ENCODE measurements at places on chromosomes 4 and X.

DNA sequence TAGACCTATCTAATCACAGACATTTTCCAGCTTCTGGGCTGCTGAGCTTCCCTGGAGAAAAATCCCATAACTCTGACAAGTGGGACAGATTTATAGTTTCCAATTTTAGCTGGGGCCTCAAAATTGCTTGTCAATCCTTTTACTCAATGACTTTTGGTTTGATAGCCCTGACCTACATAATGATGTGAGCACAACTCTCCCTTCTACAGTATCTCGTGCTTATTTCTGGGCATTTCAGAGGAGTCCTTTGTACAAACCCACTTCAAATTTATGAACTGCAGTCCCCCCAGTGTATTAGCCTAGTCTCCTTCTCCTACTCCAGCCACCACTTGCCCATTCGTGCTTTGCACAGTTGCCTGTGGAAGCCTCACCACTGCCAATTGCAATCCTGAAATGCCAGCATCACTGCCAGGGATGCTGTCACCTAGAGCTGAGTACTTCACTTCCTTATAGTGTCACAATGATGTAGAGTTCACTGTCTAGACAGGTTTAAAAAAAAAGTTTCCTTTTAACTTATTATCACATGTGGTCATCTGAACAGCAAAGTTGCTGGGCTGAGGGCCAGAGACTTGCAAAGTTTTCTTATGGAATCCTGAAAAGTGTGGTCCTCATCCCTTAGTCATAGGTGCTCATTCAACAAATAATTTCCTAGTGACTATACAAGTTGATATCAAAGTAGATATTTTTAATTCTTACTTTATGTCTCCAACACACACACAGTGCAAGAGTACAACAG lies 21.2 kb downstream of the TRAM1L1 start:
- DNase-seq: no peak

- no peak for DNase-seq
Observed at GRCh38 chr4:186881521-186882220, 158.0 kb upstream of the FAT1 start.

GRCh38 chr4:82799006-82799881 lies 648 bp upstream of the SCD5 start:
- no peak for DNase-seq

GRCh38 chr4:7787067-7787466 lies 152.6 kb downstream of the AFAP1 start:
- no peak for DNase-seq

DNA sequence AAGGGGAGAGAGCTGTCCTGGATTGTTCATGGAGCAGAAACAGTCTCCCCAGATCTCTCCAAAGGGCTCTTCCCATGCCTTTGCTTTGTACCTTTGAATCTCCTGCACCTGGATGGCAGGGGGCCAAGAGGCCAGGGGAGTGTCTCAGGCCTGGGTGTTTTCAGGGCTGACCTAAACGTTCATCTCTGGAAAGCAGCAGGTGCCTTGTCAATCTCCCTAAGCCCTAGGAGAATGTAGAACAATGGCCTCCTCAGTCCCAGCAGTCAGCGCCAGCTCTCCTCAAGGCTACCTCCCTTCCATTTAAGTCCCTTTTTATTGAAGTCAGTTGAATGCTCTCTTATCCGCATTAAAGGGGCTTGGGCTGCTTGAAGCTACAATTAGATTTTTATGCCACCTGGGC lies 31.2 kb upstream of the NSUN7 start:
- DNase-seq: no peak

DNA sequence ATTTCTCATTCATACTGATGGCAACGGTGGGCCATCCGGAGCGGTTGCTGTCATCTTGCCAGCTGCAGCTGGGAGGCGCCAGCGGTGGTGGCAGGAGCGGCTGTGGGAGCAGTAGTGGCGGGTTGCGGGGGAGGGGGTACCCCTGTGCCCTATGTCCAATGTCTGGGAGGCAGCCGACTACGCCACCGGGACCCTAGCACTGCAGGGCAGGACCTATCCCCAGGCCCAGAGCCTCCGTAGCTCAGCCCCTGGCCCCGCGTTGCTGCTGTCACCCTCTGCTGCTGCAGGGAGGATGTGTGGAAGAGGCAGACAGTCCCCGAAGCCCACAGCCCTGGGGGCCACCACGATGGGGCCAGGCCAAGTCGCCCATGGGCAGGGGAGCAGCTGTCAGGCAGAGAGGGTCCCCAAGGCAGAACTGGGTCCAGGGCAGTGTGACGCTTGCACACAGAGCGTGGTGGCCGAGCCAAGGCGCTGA lies 10.0 kb upstream of the SPP1 start:
- DNase-seq: no peak

DNA sequence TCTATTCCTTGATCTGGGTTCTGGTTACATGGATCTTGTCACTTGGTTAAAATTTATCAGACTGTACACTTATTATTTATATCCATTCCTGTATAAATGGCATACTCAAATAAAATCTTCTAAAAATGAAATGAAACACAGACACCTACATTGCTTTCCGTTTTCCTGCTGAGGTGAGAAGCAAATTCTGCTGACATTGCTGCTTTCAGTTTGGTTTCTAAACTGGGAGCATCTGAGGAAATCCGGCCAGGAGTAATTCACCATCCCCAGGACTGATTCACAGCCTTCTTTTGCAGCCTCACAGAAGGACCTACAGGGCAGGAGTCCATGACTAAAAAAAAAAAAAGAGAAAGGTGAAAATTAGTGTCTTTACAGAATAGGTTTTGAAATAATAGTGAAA lies 93.6 kb downstream of the CORIN start:
- no peak for DNase-seq

DNA sequence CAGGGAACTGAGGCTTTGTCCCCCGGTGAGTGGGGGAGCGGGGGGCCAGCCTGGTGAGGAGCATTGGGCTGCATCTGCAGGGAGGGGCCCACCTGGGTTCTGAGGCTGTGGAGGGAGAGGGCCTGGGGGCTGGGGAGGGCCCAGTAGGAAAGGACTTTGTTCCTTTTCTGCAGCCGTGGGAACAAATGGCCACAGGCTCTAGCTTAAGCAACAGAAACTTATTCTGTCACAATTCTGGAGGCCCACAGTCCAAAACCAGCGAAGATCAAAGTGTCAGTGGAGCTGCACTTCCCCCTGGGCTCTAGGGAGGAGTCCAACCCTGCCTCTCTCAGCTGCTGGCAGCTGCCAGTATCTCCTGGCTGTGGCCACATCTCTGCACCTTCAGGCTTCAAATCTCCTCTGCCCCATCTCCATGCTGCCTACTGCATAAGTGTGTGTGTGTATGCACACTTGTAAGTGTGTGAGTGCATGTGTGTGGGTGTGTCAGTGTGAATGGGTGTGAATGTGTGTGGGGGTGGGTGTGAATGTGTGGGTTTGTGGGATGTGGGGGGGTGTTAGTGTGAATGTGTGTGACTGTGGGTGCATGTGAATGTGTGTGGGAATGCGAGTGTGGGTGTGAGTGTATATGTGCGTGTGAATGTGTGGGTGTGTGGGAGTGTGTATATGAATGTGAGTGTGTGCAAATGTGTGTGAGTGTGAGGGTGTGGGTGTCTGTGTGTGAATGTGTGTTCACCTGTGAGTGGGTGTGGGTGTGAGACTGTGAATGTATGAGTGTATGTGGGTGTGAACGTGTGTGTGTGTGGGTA lies 204.5 kb upstream of the PSAPL1 start:
- no peak for DNase-seq

DNA sequence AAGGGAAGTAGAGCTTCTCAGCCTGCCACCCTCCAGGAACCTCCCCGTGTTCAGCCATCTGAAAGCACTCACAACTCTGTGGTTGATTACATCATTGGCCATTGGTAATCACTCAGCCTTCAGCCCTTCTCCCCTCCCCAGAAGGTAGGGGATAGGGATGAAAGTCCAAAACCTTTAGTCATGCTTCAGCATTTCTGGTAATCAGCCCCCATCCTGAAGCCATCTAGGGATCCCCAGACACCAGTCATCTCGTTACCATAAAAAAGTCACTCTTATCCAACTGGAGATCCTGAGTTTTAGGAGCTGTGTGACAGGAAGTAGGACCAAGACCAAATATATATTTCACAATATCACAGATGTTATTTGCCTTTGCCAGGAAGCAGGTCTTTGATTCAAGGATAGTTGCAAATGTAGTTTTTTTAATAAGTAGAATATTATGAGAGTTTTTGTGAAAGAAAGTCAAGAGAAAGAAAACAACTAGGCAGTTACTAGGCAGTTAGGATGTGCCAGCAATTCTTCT lies 364.6 kb upstream of the NOCT start:
- peak; percentile 20 for DNase-seq

GRCh38 chr4:113106108-113106507 lies 56.7 kb downstream of the ANK2 start:
- no peak for DNase-seq

Measured in SIG-M5 (cell line).